Stimulated activated CD4-positive, alpha-beta T cell treated with anti-CD3 and anti-CD28 coated beads, TNF-alpha, amount 100 ng/mL, for 4 hours (primary cell): ENCODE measurements at places on chromosomes 3 and 15.

DNA sequence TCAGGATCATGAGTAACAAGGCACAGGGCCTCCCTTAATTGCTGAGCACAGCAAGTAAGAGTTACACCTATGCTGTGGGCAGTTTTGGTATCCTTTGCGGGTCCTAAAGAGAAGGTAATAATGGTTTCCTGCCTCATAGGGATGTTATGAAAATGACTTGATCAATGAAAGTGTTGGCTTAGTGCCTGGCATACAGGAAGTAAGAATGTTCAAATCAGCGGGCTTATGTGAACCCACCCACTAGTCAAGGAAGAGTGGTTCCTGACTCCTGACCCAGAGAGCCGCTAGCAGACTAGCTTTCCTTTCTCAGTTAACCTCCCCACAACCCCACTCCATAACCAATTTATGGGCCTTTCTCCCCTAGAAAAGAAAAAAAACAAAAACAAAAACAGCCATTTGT is 5.2 kb upstream of the ADAMTS9 start:
- DNase-seq = no peak

GRCh38 chr3:33091746-33092145 is 5.2 kb downstream of the GLB1 start:
- no peak for DNase-seq

- DNase-seq = no peak
Measured at GRCh38 chr3:183875411-183875810, 9.3 kb downstream of the PARL start.

GRCh38 chr15:62847900-62848489 is 194.6 kb upstream of the TPM1 start:
- DNase-seq = no peak

GRCh38 chr3:194993896-194994295 is 277.1 kb downstream of the XXYLT1 start:
- no peak for DNase-seq

DNA sequence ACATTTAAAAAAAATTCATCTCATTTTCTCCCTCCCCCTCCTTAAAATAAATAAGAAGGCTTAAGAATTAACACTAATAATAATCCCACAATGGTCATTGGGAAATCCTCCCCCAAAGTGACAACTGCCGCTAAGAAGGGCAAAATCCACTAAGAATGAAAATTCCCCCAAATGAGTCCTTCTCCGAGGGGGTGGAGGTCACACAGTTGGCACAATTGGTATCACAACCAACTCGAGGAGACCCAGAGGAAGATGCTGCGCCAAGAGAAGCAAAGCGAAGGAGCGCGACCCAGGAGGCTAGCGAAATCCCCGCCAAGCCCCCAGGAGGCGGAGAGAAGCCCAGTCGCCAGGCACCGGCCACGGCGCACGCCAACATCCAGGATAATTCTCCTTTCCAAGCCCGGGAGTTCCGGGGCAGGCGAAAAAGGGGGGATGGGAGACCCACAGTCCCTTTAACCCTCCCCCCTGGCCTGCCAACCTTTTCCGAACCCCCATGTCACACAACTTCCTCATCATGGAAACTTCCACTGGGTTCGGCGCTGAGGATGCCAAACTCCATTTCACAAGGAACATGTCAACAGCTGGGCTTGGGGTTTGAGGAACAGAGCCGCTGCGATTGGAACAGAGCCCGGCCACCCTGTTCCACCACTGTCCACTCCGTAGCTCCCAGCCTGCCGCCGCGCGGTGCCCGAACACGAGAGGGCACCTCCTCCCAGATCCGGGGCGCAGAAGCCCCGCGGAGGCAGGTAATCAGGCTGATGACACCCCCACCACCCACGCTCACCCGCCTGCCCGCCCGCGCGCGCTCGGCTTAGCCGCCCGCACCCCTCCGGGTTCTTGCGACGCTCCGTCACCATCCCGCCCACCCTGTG is 668 bp downstream of the THRB start:
- DNase-seq = no peak

DNA sequence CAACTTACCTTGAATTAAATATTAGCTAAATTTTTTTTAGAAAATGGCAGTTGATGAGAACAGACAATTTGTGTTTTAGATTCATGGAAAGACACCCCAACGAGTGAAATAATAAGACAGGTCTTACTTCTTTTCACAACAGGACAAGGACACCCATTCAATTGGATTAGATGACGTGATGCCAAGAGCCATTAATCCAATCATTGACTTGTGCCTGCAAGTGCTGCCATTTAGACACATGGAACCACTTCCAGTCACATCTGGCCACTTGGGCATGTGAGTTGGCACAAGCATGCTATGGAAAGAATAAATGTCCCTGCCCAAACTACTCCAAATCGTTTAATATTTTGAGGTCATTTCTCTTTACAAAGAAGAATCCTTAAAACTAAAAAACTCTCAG is 1308.8 kb downstream of the ROBO2 start:
- DNase-seq = no peak

GRCh38 chr15:41073028-41073427 is 43.1 kb downstream of the INO80 start:
- DNase-seq = no peak

GRCh38 chr3:186512570-186513302 is 31.4 kb downstream of the CRYGS start:
- no peak for DNase-seq

- DNase-seq = no peak
Measured at GRCh38 chr3:192947421-192947820, 29.8 kb upstream of the MB21D2 start.

DNA sequence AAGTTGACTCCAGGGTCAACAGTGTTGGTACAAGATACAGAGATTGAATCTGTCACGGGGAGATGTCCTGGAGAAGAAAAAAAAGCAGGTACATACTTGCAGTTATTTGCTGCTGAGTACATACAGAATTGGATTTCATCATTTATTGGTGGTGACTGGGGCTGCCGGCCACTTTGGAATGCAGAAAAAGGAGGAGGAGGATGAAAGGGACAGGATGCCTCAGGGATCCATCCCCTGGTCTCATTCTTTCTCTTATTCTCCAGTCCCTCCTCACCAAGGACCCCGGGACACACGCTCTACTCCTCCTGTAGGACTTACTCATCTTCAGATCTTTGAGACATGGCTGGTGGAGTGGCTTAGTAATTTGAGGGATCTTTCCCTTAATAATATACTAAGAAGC is 30.0 kb upstream of the MEIS2 start:
- DNase-seq = no peak

GRCh38 chr15:90970274-90970673 is 15.6 kb downstream of the RCCD1 start:
- no peak for DNase-seq

DNA sequence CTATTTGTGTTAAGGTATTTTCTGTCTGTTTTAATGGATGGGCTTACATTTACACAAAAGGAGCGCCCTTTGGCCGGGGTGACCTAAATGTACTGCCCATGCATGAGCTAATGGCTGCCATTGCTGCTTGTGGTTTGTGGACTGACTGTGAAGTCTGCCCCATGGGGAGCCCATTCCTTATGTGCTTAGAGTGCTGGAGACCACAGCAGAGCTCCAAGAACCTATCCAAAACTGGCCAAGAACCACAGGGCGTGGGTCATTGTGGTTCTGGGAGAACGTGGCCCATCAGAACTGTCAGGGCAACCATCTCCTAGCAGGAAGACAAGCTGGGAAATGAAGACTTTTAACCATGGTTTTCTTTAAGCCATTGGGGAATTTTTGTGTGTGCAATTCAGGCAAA is 105.3 kb downstream of the CHDH start:
- DNase-seq = no peak

DNA sequence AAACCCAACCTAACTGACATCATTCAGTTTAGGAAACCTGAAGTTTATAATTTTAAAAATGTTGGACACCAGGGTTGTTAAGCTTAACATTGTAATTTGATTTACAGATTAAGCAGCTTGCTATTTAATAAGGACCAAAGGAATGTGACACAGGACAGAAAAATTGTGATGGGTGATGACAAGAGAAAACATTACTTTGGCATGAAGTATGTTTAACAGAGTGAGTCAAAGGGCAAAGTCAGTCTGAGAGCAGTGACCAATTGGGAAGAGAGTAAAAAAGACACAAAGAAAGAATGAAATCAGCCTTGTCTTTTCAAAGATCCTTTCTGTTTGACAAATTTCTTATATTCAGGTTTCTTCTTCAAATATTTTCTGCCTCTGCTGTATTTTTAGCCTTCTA is 1301.6 kb downstream of the SI start:
- DNase-seq = no peak

DNA sequence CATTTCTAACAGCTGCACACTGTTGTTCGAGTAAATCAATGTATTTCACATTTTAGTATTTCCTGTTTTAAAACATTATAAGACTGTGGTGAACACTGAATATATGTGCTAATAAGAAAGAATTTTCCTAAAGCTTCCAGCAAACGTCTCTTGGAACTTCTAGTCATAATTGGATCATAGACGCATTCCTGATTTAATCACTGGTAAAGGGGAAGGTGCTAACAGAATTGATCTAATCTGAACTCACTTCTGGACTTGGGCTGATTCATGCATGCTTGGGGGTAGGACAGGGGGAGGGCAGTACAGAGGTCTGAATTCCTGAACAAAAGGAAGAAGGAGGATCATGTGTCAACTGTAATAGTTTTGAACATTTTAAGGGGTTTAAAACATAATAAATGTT is 7.3 kb upstream of the LEKR1 start:
- no peak for DNase-seq

GRCh38 chr3:36461597-36461996 is 81.3 kb downstream of the STAC start:
- no peak for DNase-seq

DNA sequence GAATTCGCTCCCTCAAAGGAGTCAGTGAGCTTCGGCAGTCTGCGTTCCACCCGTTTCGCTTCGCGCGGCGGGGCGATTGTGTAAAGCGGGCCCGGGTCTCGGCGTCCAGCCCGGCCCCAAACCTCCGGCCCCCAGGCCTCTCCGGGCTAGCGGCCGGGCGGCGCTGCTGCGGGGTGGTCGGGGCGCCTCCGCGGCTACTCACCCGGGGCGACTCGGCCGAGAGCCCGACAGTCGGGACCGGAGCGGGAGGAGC is 412 bp downstream of the CHDH start:
- DNase-seq = no peak

DNA sequence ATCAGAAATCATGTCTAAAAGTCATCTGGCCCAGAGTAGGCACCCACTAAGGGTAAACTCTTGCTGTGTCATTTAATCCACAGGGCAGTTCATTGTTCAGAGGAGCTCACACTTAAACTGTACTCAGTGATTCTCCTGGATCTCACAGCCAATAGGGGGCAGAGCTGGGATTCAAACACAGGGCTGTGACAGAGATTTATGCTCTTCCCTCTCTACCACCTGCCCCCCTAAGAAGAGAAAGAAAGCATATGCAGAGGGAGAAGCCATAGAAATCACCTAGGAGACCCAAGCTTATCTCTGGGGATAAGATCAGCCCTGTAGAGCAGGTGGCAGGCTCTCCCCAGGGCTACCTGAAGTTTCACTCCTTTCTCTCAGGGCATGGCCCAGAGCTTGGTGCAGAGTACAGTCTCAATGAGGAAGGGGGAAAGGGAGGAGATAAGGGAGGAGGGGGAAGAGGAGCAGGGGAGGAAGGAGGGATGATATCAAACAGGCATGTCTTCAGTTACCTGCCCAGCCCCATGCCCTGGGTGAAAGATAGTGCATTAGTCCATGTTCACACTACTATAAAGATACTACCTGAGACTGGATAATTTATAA is 51.8 kb upstream of the ADPGK start:
- DNase-seq = no peak

DNA sequence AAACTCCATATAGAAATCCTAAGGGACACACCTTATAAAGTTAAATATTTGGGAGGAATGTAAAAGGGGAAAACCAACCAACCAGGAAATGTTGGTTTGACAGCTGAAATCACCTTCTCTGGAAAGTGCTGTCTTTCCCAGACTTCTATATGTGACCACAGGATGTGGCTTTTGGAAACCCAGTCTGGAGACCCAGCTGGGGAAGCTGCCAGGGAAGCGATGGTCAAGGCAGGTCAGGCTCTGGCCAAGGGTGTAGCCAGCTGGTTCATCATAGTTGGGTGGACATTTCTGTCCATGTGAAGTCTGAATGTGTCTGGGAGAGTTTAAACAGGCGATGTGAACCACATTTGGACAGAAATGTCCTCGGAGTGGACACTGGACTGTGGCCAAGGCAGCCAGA is 73.9 kb downstream of the ARNT2 start:
- no peak for DNase-seq

DNA sequence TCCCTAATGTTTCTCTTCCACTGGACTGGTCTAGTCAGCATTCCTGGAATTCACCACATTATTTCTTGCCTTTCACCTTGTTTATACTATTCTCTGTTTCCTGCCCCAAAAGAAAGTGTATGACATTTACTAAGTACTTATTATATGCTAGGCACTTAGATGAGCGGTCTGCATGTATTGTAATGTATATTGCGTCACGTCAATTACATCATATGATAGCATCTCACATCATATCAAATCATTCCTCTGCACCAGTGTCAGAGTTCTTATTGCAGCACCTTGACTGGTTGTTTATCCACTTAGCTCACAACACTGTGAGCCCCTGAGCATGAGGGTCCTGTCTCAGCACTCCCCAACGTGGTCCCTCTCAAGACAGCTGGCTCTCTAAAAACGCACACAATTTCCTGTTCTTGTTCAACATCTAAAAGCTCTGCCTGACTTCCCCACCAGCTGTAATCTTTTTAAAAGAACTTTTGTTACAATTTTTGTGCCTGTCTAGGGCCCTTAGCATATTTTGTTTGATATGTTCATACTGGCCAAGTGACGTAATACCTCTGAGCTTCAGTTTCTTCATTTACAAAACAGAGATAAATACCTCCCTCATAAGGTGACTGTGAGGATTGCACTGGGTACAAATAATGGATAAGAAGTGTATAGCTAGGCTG is 58.8 kb downstream of the ARHGAP31 start:
- DNase-seq = no peak

DNA sequence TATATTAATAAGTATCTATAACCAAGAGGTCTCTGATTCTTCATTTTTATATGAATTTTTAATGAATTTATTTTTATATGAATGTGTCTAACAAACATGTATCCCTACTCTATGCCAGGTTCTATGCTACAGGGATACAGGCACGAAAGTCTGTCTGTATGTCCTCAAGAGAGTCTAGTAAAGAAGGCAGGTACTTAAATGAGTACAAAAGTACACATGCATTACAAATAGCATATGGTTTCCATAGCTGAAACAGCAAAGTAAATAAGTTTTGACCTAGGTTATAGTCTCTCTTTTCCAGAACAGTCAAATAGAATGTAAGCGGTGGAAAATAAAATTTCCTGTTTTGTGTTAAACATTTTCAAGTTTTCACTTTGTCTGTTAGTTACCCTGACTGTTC is 13.3 kb upstream of the ABHD10 start:
- DNase-seq = no peak

GRCh38 chr3:10798600-10799367 is 17.2 kb upstream of the SLC6A11 start:
- DNase-seq = no peak
